ENCODE measurements at places on chromosomes 7 and 10. TPM values are rescaled to one million over a fixed set of nuclear protein-coding genes. Genes with fewer than 3 reads are reported as not detected.

NUPR2 gene
- total RNA-seq = not detected

- H3K4me3 ChIP-seq = no peak overlapping the region
- H3K27me3 ChIP-seq = no peaks in the 10 kb centered on the region
- H3K27ac ChIP-seq = no peak overlapping the region
These were observed 28.9 kb upstream of the DNMBP start for GRCh38 chr10:100038561-100039071.

DNA sequence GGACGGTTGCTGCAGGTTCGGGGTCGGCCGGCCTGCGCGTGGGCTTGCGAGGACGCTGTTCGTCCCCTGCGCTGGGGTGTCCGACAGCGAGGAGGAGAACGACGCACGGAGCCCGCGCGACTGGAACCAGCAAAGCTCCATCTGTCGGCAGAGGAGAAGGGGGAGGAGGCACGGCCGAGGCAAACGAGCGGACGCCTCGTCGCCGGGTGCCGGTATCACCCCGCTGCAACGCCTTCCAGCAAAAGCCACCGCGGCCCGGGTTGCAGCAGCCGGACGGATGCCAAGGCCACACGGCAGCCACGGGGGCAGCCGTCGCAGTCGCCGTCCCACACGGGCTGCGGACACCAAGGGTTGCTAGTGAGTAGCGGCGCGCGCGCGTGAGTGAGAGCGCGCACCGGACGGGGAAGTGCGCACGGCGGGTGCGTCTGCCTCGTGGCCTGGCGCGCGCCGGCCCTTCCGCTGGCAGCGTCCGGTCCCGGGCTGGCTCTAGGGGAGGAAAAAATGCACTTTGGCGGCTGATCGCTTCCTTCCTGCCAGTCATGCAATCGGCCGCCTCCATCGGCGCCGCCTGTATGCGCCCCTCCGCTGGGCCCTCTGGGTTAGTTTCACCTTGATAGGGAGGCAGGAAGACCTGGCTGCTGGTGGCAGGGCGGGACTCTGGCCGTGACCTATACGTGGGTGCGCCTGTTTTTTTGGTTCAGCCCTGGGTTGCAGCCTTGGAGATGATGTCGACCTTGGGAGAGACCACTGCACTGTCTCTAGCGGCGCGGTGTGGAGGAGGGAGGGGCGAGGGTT lies 434 bp downstream of the STAMBPL1 start:
- peak overlapping the region; percentile 99 for H3K27ac ChIP-seq
- peak overlapping the region; percentile 96 for H3K4me3 ChIP-seq
- H3K4me1 ChIP-seq = peaks cover 52% of the 10 kb centered on the region
- no peaks in the 10 kb centered on the region for H3K27me3 ChIP-seq
- DNase-seq = peak; percentile 77

- H3K4me1 ChIP-seq = peaks cover 6% of the 10 kb centered on the region
- H3K4me3 ChIP-seq = no peak overlapping the region
- DNase-seq = no peak
These were observed 51.8 kb downstream of the ARHGAP12 start for GRCh38 chr10:31876652-31877352.

DNA sequence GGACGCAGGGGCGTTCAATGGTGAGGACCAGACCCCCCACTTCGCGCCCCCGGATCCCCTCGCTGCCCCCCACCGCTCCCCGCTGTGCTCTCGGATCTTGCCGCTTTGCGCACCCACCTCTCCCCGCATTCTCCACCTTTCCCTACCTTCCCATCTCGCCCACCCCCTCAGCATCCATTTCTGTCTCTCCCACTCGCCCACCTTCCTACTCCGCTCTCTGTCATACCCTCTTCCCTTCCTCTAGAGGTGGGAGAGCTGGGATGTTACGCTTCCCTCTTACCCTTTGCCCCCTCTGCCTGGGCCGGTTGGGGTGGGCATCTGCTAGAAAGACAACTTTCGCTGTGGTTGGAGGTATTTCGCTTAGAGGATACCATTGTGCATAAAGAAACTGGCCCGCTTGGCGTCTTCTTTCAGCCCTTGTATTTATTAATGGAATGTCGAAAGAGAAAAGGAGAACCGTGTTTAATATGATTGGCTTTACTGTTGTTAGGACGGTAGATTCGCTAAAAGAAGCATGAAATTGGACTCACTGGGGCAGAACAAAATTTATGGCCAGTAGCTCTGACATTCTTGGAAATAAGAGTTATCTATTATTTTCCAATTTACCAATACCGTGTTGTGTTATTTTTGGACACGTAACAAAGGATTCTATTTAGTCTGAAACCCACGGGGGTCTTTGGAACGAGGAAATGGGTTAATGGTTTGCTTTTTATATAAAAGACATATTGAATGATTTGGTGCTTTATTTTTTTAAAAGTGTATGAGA lies 873 bp downstream of the PRKAR2B start:
- DNase-seq = no peak
- peaks cover 9% of the 10 kb centered on the region for H3K4me1 ChIP-seq
- H3K27ac ChIP-seq = no peak overlapping the region
- H3K27me3 ChIP-seq = peaks cover 27% of the 10 kb centered on the region

GRCh38 chr10:71729161-71729636 lies 9.6 kb upstream of the C10orf105 start:
- no peak for DNase-seq
- peaks cover 63% of the 10 kb centered on the region for H3K4me1 ChIP-seq
- H3K27me3 ChIP-seq = no peaks in the 10 kb centered on the region

NEUROD6 gene
- not detected for total RNA-seq

- H3K4me3 ChIP-seq = no peak overlapping the region
- H3K4me1 ChIP-seq = peaks cover 14% of the 10 kb centered on the region
- H3K27me3 ChIP-seq = peaks cover 84% of the 10 kb centered on the region
- DNase-seq = no peak
- H3K27ac ChIP-seq = no peak overlapping the region
- no peaks in the 10 kb centered on the region for H3K36me3 ChIP-seq
These were observed 3.5 kb downstream of the DLX5 start for GRCh38 chr7:97020996-97021746.

Data from activated B cell treated with CpG ODN at 0.5 μM for 24 hours (primary cell).